Cerebellar cortex (tissue), 1 donor: ENCODE measurements at places on chromosomes 1 and 21.

GRCh38 chr1:150165622-150166612 is 16.2 kb downstream of the PLEKHO1 start:
- DNase-seq: peak; percentile 74

- no peak for DNase-seq
Measured at GRCh38 chr21:42127164-42128150, 56.3 kb downstream of the UMODL1 start.

GRCh38 chr1:84619383-84620102 is 45.3 kb upstream of the CTBS start:
- peak; percentile 59 for DNase-seq

DNA sequence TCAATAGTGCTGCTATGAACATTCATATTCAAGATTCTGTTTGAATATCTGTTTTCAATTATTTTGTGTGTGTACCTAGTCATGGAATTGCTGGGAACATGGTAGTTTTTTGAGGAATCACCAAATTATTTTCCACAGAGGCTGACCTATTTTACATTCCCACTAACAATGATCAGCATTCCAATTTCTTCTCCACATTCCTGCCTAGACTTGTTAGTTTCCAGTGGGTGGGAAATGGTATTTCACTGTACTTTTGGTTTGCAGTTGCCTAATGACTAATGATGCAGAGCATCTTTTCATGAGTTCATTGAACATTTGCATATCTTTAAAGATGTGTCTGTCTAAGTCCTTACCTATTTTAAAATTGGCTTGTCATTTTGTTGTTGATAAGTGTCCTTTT is 1182.6 kb upstream of the B3GALT2 start:
- DNase-seq: no peak

DNA sequence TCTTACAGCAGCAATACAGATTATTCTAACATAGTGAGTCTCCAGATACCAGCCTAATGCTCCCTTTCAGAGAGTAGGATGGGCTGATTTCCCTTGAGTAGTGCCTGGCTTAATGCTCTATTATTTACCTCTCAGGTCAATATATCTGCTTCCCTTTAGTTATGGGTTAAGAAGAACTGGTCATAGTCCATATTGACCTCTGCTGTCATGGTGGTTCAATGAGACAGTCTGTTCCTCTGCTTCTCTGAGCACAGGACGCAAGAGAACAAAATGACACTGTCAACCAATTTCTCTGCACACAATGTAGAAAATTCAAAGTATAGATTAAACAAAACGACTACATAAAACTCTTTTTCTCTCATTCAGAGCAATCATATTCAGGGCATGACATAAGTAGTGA is 2.9 kb downstream of the MRAP start:
- DNase-seq: no peak

GRCh38 chr1:247843411-247843810 is 1.7 kb upstream of the OR11L1 start:
- DNase-seq: no peak

DNA sequence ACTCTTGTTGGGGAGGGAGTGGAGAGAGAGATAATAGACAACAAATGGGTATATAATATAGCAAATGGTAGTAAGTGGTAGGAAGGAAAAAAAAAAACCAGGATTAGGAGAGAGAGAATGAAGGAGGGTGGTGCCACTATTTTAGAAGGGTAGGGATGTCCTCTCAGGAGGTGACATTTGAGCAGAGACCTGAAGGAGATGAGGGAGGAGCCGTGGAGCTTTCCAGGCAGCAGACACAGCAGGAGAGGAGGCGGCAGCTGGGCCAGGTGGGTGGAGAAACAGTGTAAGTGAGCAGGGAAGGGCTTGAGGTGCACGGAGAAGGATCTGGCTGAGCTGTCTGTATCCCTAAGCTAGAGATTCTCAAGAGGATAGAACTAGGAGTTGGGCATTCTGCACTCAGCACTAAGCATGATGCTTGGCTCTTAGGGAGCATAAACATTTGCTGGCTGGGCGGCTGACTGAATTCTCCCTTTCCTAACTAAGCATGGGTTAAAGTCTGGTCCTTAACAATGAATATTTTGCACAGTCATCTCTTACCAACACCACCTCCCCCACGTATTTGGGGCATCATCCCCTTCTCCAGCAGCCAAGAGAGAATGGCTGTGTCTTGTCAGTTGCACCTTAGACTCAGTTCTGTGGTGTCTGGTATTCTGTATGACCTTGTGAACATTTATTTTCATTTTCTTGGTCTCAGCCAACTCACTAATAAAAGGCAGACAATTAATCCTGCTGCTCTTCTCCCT is 27.6 kb upstream of the SARS1 start:
- DNase-seq: no peak

DNA sequence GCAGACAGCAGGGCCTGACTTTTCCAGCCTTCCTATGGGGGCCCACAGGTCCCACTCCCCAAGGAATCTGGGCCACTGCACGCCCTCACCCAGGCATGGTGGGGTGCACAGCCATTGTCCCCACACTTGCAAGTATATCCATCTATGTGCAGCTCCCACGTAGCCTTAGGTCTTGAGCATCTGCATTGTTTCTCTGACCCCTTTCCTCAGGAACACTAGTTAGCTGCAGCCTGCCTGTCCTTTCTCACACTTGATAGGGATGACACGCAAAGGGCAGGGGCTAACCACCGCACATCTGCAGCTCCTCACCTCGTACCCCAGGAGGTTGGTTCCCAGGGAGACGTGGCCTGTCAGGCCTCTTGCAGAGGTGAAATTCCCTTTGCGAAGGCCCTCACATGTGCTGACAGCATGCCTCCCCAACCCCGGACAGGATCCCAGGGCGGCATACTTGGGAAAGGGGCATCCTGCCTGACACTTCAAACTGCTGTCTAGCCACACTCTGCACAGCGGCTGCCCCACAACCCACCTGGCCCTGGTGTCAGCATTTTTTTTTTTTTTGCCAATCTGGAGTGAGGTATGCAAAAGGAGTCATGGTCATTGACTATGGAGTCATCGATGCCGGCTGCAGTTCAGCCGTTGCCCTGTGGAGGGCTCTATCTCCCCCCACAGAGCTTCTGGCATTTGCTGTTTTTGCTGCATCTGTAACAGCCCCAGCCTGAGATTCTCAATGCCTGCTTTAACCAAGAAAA is 5.0 kb downstream of the JMJD4 start:
- DNase-seq: peak; percentile 79

GRCh38 chr1:243447347-243447746 is 191.5 kb downstream of the SDCCAG8 start:
- DNase-seq: no peak

DNA sequence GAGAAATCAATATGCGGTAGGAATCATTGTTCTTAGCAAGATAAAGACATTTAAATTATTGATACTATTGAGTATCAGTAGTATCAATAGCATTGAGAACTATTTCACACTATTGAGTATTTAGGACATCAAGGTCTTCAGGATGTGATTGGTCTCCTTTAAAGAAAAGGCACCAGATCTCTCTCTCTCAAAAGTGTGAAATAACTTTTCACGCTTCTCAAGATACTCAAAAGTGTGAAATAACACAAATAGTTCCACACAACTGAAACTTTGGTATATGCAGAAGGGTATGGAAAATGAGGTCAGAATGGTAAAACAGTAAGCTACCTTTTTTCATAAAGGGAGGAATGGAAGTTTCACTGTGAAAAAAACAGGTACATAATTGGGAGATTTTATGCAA is 6.7 kb upstream of the PYHIN1 start:
- DNase-seq: no peak

- no peak for DNase-seq
Measured at GRCh38 chr1:119646521-119647227, 1.4 kb downstream of the ZNF697 start.

DNA sequence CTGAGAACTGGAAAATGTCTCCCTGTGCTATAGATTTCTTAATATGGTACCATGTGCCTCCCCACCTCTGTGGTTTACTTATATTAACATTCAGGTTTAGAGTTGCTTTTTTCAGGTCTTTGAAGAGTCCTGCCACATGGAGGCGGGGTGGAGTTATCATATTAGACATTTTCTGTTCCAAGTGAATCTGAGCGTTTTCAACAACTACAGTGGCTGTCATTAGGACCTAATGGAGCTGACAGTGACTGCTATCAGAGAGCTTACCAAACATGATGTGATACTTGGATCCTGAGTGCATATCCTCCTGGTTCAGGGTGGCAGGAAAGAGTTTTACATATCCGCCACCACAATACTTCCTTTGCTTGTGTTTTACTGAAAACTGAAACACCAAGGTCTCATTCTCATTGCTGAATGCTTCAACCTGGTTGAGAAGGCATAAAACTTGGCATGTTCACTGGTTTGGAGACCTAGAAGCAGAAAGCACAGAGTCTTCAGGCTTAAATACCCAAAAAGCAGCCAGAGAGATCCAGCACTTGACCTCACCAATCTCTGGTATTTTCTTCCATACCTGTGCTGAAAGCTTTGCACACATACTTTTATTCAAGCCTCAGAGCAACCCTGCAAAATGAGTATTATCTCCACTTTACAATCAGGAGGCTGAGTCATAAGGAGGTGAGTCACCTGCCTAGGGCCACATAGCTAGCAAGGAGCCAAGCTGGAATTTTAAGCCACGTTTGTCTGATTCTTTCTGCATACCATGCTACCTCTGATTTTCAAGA is 47.4 kb upstream of the OSBPL9 start:
- peak; percentile 43 for DNase-seq

DNA sequence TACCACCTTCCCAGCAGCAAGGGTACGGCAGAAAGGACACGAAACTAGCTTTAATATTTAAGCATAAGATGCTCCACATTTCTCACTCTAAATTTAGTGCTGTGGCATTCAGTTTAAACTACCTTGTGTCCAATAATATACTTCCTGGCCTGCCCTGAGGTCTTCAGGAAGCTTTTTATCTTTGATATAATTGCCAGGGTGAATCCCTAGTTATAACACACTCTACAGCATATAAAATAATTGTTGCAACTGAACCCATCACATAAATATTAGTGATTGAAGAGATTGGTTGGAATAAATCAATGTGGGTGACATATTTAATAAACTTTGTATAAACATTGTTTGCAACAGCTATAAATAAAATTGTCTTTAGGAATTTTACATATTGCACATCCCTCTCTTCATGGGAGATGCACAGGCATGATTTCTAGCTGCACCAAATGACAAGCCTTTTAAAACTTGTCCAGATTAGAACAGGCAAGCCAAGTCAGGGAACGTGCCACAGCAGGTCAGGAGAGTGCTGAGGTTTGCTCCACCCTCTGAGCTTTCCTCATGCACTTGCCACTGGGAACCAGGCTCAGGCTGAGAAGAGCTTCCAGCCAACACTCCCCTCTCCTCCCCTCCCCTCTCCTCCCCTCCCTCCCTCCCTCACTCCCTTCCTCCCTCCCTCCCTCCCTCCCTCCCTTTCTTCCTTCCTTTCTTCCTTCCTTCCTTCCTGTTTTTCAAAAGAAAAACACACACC is 623.2 kb upstream of the PKN2 start:
- peak; percentile 2 for DNase-seq

GRCh38 chr1:153649863-153650235 is 8.7 kb upstream of the SNAPIN start:
- DNase-seq: peak; percentile 64

DNA sequence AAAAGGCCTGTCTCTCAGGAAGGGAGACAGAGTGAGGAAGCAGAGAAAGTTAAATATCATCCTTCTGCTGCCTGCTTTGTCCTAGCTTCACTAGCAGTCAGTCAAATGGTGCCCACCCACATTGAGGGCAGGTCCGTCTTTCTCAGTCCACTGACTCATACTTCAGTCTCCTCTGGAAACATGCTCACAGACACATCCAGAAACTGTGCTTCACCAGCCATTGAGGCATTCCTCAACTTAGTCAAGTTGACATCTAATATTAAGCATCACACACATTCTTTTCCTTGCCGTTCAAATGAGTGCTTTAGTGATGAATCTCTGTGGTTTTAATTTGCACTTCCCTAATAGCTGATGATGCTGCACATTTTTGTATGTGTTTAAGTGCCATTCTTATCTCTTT is 777.8 kb upstream of the PRMT6 start:
- no peak for DNase-seq

DNA sequence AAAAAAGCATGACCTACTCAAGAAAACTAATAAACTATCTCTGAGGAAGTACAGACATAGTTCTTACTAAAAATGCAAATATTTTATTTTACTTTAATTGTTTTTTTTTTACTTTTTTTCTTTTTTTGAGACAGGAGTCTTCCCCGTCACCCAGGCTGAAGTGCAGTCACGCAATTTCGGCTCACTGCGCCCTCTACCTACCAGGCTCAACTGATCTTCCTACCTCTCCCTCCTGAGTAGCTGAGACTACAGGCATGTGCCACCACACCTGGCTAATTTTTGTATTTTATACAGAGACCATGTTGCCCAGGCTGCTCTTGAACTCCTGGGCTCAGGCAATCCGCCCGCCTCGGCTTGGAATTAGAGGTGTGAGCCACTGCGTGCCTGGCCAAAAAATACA is 1263.1 kb downstream of the KCNT2 start:
- DNase-seq: no peak

- no peak for DNase-seq
Measured at GRCh38 chr1:13732971-13733667, 33.1 kb downstream of the PRDM2 start.

GRCh38 chr1:169527001-169527400 is 41.3 kb upstream of the SLC19A2 start:
- no peak for DNase-seq

DNA sequence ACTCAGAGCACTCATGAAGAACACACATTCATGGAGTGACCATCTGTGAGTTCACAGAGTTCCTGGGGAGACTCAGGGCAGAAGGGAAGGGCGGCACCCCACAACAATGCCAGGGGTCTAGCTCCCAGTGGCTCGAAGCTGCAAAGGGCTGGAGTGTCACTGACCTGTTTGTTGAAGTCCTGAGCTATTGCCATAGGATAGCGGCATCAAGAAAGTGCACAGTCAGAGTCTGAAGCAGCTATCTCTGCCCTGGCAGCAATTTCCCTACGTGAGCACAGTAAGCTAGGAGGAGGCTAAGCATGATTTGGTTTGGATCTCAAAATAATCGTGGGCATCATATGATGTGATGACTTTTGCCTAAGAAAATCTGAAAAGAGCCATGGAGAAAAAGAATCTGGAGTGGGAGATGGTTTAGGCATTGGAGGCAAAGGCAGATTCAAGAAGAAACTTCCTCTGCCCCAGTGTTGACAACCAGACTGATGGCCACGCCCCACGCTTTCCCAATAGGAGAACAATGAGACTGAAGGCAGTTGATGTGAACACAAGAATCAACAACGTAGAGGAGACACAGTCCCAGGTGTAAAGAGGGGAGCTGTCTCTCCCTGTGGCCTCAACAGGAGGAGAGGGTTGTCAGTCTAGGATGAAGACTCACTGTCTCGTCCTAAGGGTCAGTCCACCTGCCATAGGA is 100.0 kb upstream of the SLC25A33 start:
- DNase-seq: no peak
